Cardiac ventricle fibroblast (primary cell): ENCODE measurements at places on chromosomes 1 and 21. TPM values are rescaled to one million over a fixed set of nuclear protein-coding genes. Genes with fewer than 3 reads are reported as not detected.

PRELP gene
- total RNA-seq = 1.3 TPM in 2 replicates

RIPPLY3 gene
- not detected in 2 replicates for total RNA-seq

BEST4 gene
- total RNA-seq = not detected in 2 replicates

KCNJ10 gene
- total RNA-seq = not detected in 2 replicates

EDARADD gene
- total RNA-seq = 0.44 TPM in 1 of 2 replicates, not detected in the other

TSPEAR gene
- total RNA-seq = not detected in 2 replicates
